ENCODE measurements at places on chromosomes 16 and 17.

- DNase-seq = no peak
Measured at GRCh38 chr17:28363776-28364650, 986 bp downstream of the SEBOX start.

DNA sequence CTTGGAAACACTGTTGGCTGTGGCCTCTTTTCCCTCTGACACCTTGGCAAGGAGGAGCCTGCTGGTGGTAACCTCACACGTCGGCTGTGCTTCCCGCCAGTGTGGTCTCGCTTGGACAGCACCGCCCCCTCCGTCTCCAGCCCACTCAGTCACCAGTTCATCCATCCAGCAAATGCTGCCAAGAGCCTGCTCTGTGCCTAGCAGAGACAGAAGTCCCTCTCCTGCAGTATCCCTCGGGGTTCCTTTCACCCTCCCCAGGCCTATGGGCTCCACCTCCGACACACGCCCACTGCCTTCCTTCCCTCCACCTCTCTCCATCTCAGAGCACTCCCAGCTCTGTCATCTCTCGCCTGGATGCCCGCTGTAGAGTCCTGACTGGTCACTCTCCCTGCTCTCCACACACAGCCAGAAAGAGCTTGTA, 12.3 kb downstream of the CACNG4 start:
- DNase-seq = no peak

- no peak for DNase-seq
Measured at GRCh38 chr17:82298538-82299421, 18.6 kb downstream of the CD7 start.

DNA sequence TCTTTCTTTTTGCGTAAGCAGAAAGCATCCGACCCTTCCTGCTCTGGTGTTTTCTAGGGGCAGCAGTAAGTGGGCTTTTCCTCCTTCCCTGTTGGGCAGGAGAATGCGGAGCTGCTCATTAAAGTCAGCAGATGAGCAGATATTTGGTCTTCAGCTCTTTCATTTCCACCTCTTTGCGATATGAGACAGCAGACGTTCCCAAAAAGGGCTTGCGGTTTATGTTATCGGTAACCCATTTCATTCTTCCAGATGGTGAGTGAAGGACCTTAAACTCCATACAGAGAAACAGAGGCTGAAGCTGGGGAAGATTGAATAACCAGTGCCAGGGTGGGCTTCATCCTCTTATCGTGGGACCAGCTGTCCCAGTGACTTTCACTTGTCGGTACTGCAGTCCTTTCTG, 40.7 kb downstream of the KSR1 start:
- DNase-seq = no peak

DNA sequence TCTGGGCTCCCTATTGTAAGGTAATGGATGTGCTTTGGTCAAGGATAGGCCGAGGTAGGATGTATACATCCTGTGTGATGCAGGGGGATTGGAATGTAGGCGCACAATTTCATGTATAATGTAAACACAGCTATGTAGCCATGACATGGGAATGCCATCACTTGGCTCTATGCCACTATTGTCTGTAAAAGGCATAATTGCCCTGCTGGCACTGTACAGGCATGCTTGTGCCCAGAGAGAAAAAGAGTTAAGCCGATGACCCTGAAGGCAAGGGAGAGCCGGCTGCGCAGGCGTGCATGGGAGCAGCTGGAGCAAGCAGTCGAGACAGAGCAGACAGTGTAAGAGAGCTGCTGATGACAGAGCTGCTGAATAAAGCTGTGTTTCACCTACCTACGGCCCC, 212.5 kb upstream of the CPHXL start:
- DNase-seq = no peak

Data from dermis blood vessel endothelial cell (primary cell).